MCF 10A (cell line): ENCODE measurements at places on chromosomes 6 and 20. TPM values are rescaled to one million over a fixed set of nuclear protein-coding genes. Genes with fewer than 3 reads are reported as not detected.
A peak's percentile ranks its signal among the peaks of the same experiment; 100 is the strongest.

The OLIG3 gene
- total RNA-seq: not detected in 2 replicates

The PLAGL2 gene
- 18.4 and 18.6 TPM in 2 replicates for total RNA-seq

The TSBP1 gene
- total RNA-seq: not detected in 2 replicates

The MAS1 gene
- not detected in 2 replicates for total RNA-seq

The GNRH2 gene
- total RNA-seq: 0.88 and 1.0 TPM in 2 replicates

The GPSM3 gene
- total RNA-seq: 0.71 and 0.84 TPM in 2 replicates

The ABHD16B gene
- not detected in 2 replicates for total RNA-seq

DNA sequence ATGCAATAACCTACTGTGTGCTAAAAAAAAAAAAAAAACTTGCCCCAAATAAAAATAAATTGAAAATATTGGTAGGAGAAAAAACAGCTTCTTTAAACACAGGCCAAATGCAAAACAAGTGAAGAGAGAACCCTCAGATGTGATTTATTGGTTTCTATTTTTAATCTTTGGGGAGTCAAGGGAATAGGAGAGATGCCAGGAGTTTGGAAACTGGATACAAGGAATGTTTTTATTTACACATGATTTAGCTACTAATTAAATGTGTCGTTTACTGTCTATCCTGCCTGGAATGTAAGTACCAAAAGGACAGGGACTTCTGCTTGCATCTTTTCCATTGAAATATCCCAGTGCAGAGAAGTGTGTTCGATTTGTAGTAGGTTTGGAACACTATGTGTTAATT, 810.7 kb downstream of the MAFB start:
- H3K36me3 ChIP-seq: no peaks in the 10 kb centered on the region
- no peak overlapping the region for H3K27ac ChIP-seq
- no peak for DNase-seq
- peaks cover 53% of the 10 kb centered on the region for H3K4me1 ChIP-seq
- no peak overlapping the region for H3K4me3 ChIP-seq
- H3K27me3 ChIP-seq: no peaks in the 10 kb centered on the region

DNA sequence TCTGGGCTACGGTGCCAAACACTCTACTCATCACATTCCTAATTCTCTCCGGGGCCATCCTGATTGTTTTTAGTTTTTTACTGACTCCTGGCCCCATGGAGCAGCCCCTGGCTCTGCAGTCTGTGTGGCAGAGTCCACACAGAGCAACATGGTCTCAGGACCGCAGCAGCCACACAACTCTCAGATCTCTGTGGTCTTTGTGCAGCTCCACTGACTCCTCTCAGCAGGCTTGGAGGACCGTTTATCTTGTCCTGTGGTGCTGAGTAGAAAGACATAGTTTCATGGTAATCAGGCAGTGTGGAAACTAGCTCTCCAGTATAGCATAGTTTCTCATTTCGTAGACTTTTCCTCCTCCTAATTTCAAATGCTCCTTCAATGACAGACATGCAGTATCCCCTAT, 168.4 kb downstream of the EDN1 start:
- peaks cover 6% of the 10 kb centered on the region for H3K4me1 ChIP-seq
- no peak overlapping the region for H3K27ac ChIP-seq
- H3K27me3 ChIP-seq: no peaks in the 10 kb centered on the region

DNA sequence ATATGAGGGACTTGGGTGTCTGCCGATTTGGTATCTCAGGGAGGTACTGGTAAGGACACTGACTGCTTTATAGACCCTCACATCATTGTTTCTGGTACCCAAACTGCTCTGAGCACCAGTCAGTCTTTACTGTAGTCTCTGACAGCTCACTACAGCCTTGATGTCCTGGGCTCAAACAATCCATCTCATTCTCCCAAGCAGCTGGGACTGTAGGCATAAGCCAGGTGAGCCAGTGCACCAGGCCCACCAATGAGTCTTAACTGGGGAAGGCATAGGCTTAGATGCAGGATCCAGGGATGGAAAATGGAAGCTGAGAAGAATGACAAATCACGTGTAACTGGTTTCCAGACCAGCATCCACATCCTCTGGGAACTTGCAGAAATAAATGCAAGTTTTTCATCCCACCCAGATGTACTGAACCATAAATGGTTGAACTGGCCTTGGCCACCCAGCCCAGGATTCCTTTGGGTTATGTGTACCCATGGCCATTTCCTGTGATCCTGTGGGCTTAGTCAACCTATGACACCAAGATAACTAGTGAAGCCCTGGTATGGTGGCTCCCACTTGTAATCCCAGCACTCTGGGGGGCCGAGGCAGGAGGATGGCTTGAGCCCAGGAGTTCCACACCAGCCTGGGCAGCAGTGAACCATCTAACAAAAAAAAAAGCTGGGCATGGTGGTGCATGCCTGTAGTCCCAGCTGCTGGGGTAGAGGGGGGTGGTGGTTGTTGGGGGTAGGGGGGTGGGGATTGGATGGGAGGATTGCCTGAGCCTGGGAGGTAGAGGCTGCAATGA, 5.8 kb downstream of the TUBB start:
- peaks cover 71% of the 10 kb centered on the region for H3K36me3 ChIP-seq
- H3K4me1 ChIP-seq: peaks cover 35% of the 10 kb centered on the region
- no peak for DNase-seq
- no peak overlapping the region for H3K4me3 ChIP-seq
- no peak overlapping the region for H3K27ac ChIP-seq
- no peaks in the 10 kb centered on the region for H3K27me3 ChIP-seq

DNA sequence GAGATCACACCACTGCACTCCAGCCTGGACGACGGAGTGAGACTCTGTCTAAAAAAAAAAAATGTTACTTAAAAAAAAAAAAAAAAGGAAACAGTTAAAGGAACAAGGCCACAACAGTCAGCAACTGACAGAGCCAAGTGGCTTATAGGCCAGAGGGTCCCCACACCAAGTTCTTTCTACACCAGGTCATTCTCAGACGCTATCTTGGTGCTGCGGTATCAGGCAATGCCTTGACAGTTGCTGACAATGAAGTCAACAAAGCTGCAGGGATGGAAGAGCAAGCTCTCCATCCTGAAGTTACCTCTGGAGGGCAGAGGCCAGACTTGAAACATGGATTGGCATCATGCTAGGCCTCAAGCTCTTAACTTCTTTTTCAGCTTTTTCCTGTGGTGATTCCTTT, 31.9 kb downstream of the COMMD7 start:
- H3K27ac ChIP-seq: no peak overlapping the region
- H3K27me3 ChIP-seq: no peaks in the 10 kb centered on the region
- no peak overlapping the region for H3K4me3 ChIP-seq
- no peaks in the 10 kb centered on the region for H3K4me1 ChIP-seq

GRCh38 chr6:56833127-56833791, 121.6 kb upstream of the BEND6 start:
- H3K27ac ChIP-seq: no peak overlapping the region
- no peaks in the 10 kb centered on the region for H3K36me3 ChIP-seq

DNA sequence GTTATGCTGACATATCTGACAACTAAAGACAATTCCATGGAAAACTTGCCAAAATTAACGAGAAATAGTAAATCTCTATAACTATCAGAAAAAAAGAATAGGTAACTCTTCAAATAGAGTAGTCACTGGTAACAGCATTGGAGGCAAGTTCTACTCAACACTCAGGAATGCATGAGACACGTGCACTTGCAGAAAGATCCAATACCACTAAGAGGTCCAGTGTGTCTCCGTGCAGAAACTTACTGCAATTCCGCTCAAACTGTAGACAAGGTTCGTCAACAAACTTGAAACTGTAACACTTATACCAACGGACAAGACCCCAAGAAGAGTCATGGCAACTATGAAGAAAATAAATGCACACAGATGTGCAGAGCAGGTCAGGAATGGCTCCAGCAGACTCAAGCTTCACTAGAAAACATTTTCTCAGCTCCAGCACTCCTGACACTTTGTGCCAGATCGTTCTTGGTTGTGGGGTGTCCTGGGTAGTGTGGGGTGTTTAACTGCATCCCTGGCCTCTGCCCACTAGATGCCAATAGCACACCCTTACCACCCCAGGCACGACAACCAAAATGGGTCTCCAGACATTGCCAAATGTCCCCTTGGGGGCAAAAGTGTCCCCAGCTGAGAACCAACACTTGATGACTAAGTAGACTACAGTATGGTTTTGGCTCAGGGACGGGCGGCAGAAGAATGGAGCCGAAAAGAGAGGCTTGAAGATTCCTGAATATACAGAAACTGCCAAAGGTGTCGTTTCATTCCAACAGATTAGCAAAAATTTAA, 134.8 kb downstream of the DTNBP1 start:
- H3K4me3 ChIP-seq: no peak overlapping the region
- H3K36me3 ChIP-seq: peaks cover 30% of the 10 kb centered on the region
- peak overlapping the region; percentile 31 for H3K27ac ChIP-seq
- H3K27me3 ChIP-seq: no peaks in the 10 kb centered on the region

DNA sequence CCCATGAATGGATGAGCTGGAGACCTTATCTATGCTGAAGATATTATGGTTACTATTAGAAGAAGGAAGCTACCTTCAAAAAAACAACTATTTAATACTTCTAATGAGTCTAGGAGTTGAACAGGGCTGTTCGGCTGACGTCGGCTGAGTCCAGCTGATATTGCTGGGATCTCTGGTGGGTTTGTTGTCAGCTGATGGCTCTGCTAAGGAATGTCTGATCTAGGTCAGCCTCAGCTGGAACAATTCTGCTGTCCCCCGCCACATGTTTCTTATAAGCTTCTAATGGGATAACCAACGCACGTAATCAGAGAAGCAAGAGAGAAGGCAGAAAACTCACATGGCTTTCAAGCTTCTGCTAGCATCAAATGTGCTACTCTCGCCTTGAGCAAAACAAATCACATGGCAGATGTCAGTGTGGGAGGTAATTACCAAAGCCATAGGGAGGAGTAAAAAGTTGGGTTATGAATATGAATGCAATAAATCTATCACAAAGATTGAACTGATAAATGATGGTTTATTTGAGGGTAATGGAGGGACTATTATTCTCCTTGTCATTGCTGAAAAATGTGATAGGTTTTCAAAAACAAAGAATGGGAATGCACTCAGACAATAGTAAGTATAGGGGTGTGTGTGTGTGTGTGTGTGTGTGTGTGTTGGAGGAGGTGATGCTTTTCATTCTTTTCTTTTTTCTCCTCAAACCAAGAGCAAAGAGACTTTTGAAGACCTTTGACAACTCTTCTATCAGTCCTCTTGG, 71.5 kb downstream of the BTBD3 start:
- H3K27me3 ChIP-seq: no peaks in the 10 kb centered on the region
- H3K27ac ChIP-seq: no peak overlapping the region
- H3K36me3 ChIP-seq: no peaks in the 10 kb centered on the region
- no peak for DNase-seq

DNA sequence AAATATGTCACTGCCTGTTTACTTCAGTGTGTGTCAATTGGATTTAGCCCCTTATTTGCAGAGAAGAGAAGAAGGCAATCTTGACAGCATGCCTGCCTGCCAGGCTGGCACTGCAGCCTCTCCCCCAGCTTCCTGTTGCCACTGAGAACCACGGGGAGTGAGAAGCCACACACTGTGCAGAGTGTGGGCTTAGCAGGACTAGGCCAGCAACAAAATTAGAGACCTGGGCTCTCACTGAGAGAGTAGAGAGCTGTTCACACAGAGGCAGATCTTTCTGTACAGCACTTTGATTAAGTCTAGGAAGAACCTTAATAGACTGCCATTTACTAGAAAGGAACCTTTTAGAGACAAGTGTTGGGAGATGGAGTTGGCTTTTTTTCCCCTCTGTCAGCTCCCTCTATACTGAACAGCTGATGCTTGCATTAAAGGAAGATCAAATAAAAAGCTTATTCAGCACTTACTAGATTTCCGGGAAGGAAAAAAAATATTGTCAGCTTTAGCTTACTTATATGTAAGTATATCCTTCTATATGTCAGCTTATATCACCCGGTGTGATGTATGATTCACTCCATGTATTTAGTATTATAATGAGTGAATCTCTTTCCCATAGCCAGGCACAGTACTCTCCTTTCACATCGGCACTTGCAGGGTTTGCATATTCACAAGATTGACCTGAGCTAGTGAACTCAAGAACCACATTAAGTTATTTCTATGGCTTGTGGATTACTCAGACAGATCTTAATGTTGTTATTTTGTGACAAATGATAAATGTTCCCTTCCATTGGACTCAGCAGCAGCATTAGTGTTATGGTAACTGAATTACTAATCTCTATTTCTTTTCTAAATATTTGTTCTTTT, 851.0 kb upstream of the EPHA7 start:
- peaks cover 86% of the 10 kb centered on the region for H3K27me3 ChIP-seq
- no peak for DNase-seq
- H3K4me1 ChIP-seq: no peaks in the 10 kb centered on the region

DNA sequence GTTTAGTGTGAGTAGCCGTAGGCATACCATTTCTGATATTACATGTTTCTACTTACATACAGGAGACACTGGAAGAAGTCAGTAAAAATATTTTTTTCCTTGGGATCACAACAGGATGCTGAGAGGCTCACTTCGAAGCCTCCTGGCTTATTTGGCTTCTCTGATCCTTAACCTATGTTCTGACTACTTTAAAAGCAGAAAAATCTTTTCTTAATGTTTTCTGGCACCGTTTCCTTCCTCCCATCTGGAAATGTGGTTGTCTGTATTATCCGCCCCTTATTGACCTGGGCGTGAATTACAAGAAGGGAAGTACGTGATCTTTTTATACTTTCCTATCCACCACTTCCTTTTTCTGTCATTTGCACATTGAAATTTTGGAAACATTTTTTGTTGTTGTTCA, 379.6 kb downstream of the COL12A1 start:
- no peaks in the 10 kb centered on the region for H3K4me1 ChIP-seq
- H3K36me3 ChIP-seq: peaks cover 6% of the 10 kb centered on the region
- DNase-seq: no peak
- no peak overlapping the region for H3K27ac ChIP-seq

- H3K4me3 ChIP-seq: no peak overlapping the region
- no peaks in the 10 kb centered on the region for H3K36me3 ChIP-seq
These were observed 54.3 kb upstream of the CNR1 start for GRCh38 chr6:88220493-88220892.
